ENCODE measurements at places on chromosomes 5 and 9.

DNA sequence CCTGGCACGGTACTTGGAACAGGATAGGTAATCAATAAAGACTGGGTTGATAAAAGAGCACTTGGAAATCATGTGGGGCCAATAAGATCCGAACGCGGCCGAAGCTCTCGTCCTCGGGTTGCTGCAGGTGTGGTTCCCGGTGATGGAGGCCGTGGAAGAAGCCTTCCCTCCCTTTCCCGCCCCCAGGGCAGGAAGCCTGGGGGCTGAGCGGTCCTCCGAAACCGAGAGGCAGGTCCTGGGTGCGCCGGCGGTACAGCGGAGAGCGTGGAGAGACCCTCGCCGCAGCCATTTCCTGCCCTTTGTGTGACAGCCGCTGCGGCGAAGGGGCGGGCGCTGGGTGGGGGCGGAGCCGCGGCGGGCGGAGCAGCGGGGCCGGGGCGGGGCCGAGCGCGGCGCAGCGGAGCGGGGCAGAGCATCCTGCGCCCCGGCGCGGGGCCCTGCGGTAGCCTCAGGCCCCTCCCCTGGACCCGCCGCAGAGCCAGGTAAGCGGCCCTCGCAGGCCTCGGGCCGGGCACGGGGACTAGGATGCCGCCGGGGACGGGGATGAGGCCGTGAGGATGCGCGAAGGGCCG, at the start of gene CYFIP2:
TSS of gene CYFIP2 (plus strand) at position 410 of the 572 bp plus-strand sequence. CDS start 19,239 bp downstream, outside the sequence.
- peak; percentile 79 for DNase-seq

DNA sequence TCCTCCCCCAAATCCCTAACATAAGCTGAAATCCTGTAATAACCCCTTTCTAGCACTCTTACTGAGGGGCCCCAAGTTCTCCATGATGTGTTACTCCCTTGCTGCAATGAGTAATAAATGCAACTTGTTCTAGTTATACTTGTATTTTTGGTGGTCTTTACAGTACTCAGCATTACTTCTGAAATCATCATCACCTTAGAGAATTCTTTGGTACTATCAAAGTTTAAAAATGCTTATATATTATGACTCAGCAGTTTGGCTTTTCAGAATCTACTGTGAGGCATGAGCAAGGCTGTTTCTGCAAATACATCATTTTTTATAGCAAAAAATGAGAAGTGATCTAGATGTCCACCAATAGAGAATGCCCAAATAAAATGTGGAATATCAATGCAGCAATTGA, 20.7 kb upstream of the ROPN1L start:
- DNase-seq, result no peak

- DNase-seq, result no peak
These were observed 138.8 kb upstream of the COL5A1 start for GRCh38 chr9:134502809-134503211.

GRCh38 chr9:108709997-108710396, 145.8 kb downstream of the ACTL7B start:
- no peak for DNase-seq

DNA sequence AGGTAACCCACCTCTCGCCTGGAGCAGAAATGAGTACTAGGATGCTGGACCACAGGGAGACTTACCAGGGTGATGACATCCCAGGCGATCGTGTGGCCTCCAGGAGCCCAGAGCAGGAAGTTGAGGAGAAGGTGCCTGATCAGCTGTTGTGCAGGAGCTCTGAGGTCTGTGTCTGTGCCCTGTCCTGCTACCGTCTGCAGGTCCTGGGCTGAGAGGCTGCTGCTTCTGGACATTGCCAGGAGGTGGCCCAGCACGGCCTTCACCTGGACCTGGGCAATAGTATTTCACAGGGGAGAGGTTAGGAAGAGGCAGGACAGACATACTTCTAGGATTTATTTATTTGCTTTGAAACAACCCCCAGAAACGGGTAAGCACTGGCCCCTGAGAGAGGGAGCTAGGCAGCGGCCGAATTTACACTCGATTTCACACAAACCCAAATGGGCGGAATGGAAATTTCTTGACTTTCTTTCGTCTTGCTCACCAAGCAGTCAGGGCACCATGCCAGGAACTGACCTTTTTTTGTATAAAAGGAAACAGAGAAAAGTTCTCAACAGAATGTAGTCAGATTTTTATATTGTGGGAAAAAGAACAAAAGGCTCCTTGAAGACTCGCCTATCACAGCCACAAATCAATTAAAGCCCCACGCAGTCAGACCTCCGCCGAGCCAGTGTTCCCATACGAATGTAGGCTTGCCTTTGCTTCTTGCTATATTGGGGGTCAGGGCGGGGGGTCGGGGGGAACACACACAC, 210.3 kb downstream of the FANCC start:
- no peak for DNase-seq

GRCh38 chr5:178526773-178527457, 63.3 kb downstream of the COL23A1 start:
- DNase-seq, result no peak

- DNase-seq, result no peak
These were observed 36.8 kb upstream of the GLIPR2 start for GRCh38 chr9:36099718-36100117.

- no peak for DNase-seq
These were observed 53.7 kb upstream of the SMIM32 start for GRCh38 chr5:136246632-136247031.

DNA sequence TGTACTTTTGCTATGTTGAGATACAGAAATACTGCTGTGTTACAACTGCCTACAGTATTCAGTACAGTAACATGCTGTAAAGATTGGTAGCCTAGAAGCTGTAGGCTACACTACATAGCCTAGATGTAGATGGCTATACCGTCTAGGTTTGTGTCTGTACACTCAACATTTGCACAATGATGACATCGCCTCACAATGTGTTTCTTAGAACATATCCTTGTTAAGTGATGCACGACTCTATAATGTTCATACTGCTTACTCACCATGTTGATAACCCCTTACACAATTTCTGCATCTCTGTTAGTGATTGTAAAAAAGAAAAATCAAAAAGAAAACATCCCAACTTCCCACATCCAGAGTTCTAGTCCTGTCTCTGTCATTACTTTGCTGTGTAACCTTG, 450.0 kb downstream of the CCDC171 start:
- DNase-seq, result no peak

DNA sequence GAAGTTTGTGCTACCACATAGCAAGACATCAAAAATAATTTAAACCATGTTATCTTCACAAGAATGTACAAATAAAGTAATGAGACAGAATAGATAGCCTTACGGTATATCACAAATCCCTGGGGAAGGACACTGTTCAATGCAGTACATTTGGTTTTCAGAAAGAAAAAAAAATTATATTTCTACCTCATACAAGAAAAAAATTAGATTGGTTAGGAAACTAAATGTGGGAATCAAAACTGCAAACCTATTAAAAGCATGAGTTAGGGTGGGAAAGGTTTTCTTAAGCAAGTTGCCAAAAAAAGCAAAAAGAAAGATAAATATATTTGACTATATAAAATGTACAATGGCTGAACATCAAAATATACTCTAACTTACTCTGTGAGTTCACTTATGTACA, 201.9 kb upstream of the NREP start:
- DNase-seq, result no peak

GRCh38 chr5:179870952-179871351, 12.3 kb upstream of the MRNIP start:
- no peak for DNase-seq

DNA sequence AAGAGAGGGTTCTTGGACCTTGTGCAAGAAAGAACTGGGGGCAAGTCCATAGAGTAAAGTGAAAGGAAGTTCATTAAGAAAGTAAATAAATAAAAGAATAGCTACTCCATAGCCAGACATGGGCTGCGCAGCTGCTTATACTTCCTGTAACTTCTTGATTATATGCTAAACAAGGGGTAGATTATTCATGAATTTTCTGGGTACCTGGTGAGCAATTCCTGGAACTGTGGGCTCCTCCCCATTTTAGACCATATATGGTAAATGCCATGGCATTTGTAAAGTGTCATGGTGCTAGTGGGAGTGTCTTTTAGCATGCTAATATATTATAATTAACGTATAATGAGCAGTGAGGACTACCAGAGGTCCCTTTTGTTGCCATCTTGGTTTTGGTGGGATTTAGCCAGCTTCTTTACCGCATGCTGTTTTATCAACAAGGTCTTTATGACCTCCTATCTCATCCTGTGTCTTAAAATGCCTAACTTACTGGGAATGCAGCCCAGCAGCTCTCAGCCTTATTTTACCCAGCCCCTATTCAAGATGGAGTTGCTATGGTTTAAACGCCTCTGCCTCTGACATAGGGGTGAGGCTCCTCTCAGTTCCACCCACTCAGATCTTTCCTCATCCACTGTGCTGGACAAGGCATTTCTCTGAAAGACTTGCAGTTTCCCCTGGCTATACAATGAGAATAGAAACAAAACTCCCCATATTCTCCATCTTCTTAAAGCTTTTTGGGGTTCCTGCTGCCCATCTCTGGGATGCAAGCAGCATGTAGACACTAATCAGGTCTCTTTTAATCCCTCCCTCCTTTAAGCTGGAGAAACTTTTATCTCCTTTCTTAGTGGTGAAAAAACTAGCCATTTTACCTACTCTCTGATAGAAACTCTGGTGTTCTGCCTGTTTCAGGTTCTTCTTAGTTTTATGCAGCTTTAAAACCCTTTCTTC, 91.2 kb downstream of the ARRDC3 start:
- no peak for DNase-seq

- DNase-seq, result no peak
These were observed 116.7 kb downstream of the MLLT3 start for GRCh38 chr9:20505574-20505973.

GRCh38 chr5:157550663-157551062, 24.9 kb downstream of the ADAM19 start:
- no peak for DNase-seq

GRCh38 chr9:29966247-29966646, 2393.0 kb upstream of the C9orf72 start:
- DNase-seq, result no peak

DNA sequence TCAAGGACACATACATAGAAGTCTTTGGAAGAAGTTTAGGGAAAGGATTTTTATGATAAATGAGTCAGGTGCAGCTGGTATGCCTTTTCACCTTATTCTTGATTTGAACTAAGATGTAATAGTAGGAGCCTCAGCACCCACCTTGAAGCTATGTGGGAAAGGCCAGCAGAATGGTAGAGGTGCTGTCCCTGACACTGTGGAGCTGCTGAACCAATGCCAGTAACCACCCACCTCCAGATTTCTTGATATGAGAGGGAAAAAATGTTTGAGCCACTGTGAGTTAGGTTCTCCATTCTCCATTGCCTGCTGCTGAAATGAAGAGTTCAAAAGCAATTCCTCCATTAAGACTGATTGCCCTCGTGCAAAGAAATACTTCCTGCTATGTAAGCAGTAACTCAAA, 12.2 kb upstream of the HMGCR start:
- peak; percentile 40 for DNase-seq

GRCh38 chr5:42944989-42945388, 95.1 kb downstream of the ANXA2R start:
- no peak for DNase-seq

- DNase-seq, result no peak
These were observed 584.8 kb downstream of the HINT1 start for GRCh38 chr5:130580264-130580663.

DNA sequence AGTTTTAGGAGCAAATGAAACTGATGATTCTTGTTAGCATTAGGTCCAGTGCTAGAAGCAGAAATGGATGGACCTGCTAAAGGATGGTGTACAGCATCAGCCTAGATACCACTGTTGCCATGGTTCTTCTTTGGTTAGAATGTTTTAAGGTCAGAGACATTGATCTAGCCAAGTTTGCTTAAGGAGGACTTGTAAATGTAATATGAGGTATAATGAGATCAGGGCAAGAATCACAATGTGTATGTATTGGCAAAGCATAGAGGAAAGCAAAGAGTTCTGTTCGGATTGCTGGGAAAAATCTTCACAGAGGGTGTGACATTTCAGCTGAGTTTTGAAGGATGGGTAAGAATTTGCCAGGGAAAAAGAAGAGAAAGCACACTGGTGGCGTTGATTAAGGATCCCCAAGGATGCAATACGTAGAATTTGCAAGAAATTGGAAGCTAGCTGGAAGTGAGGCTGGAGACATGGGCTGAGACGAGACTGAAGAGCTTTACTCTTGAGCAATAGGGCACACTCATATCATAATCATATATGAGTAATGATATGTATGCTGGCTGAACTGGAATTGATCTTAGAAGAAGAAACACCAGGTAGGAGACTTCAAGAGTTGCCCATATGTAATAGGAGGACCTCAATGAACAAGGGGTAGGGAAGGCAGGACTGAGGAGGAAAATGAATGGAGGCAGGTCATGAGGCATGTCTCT, 102.0 kb downstream of the ZNF462 start:
- DNase-seq, result no peak

- no peak for DNase-seq
These were observed 188.1 kb downstream of the MELK start for GRCh38 chr9:36760667-36761420.

DNA sequence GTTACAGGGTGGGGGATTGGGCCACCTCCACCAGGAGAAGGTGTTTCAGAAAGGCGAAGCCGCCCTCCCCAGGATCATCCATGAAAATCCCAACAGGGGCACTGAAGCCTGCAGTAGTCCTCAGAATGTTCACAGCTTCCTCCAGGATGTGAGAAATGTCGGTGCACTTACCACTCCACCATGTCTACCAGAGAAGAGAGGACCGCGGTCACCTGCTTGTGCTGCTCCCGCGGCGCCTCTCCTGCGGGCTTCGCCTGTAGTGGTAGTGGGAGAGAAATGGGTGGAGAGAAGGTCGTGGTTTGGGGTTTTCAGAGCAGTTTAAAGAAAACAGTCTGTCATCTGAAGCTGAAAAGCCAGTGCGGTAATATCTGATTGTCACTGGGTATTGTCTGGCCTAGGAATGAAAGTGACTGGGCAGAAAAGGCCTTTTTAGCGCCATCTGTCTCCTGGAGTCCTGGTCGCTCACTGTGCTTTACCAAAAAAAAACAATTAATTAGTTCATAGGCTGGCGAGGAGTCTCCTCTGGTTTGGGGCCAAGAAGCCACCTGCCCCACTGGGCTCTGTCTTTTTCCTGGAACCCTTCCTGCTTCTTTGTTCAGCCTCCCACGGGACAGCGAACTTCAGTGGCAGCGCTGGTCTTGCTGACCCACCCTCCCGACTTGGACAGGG, 23.0 kb upstream of the PPP1R26 start:
- DNase-seq, result no peak

- DNase-seq, result no peak
These were observed 89.1 kb upstream of the IER5L start for GRCh38 chr9:129267141-129267540.
